AG04450 (cell line): ENCODE measurements at places on chromosomes 6 and 20.

DNA sequence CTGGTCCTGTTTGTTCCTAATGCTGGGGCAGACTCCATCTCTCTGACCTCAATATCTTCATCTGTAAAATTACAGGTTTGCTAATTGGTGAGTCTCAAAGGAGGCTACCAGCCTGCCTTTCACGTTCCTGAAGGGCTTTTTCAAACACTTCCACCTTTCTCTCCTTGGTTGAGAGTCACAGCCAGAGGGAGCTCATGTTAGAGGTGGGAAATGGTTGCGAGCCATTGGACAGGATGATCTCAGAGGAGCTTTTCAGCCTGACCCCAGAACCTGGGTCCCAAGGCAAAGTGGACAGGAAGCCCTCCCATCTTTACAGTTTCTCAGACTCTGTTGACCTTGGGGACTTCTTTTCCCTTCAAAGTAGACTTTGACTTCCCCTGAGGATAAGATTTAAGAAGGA, 37.6 kb downstream of the NDUFAF5 start:
- DNase-seq, result no peak

GRCh38 chr20:19811231-19811630, 53.2 kb downstream of the RIN2 start:
- no peak for DNase-seq

DNA sequence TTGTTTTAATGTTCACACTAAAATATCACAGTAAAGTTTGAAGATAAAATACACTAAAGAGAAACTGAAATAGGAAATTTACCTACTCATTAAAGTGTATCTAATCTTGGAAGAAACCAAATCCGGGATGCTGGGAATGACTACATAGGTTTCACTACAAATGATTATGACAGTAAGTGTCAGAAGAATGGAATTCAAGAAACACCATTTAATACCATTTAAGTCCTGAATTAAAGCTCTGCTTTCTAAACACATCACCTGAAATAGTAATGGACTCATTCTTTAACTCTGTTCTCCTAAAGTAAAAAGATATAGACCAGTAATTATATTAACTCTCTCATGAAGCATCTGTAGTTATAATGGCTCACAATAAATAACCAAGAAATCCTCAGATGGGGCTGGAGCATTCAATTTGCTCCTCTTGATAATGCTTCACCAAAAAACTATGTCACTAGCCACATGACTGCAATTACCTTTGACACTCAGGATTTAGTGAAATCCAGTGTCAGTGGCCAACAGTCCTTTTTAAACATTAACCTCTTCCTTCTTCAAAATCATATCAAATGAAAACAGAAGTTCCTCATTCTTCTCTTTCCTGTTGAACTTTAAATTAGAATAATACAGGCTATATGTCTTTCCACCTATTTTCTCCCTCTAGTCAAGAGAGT, 41.4 kb downstream of the MAP7 start:
- DNase-seq, result no peak

DNA sequence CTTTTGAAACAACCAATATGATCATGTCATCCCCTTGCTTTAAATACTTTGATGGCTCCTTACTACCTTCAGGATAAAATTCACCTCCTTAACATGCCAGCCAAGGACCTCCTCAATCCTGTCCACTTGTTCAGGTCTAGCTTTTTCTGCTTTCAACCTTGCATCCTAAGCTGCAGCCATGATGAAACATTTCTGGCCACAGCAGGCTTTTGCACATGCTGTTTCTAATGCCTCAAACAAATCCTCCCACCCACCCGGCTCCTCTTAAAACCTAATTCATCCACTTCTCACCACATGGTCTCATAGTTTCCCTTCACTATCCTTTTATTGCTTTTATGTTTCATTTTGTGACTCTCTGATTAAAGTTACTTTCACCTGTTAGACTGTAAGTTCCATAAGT, 124.6 kb downstream of the MYB start:
- DNase-seq, result no peak

GRCh38 chr6:37640786-37641395, 56.8 kb downstream of the MDGA1 start:
- DNase-seq, result no peak

- no peak for DNase-seq
These were observed 53.9 kb upstream of the TAGAP start for GRCh38 chr6:159098636-159099106.

DNA sequence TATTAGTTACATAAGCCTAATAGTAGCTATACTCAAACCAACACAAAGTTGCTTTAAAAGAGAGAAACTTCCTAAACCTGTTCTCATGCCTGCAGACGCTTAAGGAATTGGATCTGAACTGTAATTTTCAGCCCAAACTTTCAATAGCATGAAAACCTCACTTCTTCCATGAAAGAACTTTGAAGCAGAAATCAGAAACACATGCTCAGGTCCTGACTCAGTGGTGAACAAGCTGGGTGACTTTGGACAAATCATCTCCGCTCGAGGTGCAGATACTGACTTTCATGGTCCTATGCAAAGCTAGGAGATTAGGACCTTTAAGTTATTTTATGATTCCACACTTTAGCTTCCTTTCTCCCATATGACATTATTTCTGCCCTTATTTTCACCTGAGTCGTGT, 36.5 kb downstream of the NOX3 start:
- no peak for DNase-seq
